Bronchial smooth muscle cell (primary cell): ENCODE measurements at places on chromosomes 13 and 19. TPM values are rescaled to one million over a fixed set of nuclear protein-coding genes. Genes with fewer than 3 reads are reported as not detected.

C19orf53 gene
- 58.6 and 87.6 TPM in 2 replicates for total RNA-seq

INSL3 gene
- total RNA-seq: not detected in 2 replicates

COG3 gene
- 28.2 and 31.4 TPM in 2 replicates for total RNA-seq

SLC15A1 gene
- not detected in 2 replicates for total RNA-seq

CCL25 gene
- total RNA-seq: 0.16 TPM in 1 of 2 replicates, not detected in the other

NLRP5 gene
- not detected in 2 replicates for total RNA-seq
